ENCODE measurements at places on chromosomes 7 and 10.

GRCh38 chr7:70071766-70072165, 473.5 kb downstream of the AUTS2 start:
- no peak for DNase-seq

DNA sequence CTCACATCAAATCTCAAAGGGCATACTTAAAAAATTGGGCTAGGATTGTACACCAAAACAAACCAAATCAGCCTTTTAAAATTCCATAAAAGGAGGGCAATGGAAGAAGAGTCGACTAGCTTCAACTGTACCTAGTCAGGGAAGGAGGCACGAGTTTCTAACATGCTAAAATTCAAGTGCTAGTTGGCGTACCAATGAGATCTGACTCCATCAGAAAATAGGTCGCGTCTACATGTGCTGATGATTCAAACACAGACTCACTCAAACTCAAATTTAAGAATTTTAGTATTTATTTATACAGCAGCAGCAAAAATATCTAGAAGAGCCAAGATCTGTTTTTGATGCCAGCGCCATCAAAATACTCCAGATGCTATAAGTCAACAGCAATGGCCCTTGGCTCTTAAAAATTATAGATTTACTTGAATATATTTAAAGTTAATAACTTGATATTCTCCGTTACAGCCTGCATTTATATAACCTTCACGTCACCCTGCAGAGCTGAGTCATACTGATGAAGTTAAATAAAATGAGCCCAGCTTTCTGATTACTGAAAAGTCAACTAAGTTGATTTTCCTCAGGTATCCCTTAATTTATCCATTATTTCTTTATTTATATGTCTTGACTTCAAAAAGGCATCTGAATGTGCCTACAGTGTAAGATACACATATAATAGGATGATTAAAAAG, 302.1 kb upstream of the IMMP2L start:
- no peak for DNase-seq

GRCh38 chr7:99897322-99898022, 20.6 kb upstream of the OR2AE1 start:
- no peak for DNase-seq

- no peak for DNase-seq
These were observed 577.7 kb upstream of the AUTS2 start for GRCh38 chr7:69020536-69020935.

DNA sequence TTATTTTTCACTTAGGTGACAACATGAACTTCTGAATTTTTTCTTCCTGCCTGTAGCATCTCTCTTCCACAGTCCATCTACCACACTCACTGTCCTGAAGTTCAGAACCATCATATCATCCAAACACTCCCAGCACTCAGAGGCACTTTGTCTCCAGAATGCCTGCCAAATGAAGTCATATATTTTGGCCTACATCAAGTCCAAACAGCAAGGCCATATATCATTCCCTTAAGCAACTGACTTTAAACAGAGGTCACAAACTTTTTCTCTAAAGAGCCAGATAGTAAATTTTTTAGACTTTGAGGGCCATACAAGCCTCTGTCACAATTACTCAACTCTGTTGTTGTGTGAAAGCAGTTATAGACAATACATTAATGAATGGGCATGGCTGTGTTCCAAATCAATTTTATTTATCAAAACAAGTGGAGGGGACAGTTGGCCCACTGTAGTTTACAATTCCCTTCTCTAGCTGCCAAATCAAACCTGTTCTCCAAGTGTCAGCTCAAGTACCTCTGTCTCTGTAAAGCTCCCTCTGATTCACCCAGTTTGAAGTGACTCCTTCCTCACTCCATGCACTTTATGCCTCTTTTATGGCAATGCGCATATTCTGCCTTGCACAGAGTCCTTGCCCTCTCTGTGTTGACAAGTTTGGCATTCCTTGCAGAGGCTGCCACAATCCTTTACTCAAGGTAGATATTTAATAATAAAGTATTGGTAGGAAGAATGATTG, 305.7 kb downstream of the FZD1 start:
- no peak for DNase-seq

GRCh38 chr7:52030722-52031121, 714.1 kb upstream of the COBL start:
- DNase-seq, result no peak

DNA sequence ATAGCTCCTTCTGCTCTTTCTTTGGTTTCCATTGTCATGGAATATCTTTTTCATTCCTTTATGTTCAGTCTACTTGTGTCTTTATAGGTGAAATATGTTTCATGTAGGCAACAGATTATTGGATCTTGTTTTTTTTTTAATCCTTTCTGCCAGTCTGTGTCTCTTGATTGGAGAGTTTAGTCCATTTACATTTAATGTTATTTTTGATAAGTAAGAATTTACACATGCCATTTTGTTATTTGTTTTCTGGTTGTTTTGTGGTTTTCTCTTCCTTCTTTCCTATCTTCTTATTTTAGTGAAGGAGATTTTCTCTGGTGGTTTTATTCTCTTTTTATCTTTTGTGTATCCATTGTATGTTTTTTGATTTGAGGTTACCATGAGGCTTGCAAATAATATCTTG, 52.5 kb upstream of the TAS2R16 start:
- no peak for DNase-seq

GRCh38 chr7:32043688-32044087, 26.5 kb downstream of the PDE1C start:
- no peak for DNase-seq

DNA sequence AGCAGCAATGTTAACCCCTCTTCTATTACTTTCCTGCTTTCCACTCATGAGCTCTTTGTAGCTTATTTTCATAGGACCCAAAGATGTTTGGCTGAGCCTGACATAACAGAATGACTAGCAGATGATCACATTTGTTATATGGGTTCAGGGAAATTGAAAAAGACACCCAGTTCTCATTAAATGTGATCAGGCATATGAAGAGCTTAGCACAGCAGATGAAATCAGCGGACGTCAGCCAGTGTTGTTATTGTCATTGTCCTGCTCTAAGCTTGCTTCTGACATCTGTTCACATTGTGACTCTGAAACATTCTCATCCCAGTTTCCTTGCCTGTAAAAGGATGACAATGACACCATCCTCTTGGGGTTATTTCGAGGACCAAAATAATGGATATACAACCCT, 43.5 kb downstream of the FAM241B start:
- DNase-seq, result no peak

DNA sequence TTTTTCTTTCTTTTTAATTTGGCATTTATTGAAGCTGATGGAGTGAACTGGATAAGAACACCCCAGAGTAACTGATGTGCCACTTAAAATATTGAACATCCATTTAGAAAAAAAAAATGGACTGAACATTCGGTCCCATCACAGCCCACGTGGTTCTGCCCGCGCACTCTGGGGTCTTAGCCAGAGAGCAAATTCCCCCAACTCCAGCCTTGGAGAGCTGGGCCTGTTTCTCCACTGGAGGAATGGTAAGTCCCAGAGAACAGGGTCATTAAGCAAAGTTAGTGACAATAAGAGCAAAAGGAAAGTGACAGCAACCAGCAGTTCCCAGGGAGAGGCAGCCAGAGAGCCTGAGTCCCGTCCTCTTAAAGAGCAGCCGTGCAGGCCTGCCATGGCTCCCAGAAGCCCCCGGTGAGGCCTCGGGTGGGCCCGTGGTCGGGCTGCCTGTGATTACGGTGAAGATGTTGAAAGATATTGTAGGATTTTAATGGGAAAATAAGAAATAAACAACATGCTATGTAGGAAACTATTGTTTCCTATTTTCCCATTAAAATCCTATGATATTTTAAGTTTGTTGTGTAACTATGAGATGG, 487.9 kb upstream of the MKI67 start:
- no peak for DNase-seq

- DNase-seq, result no peak
These were observed 101.8 kb downstream of the MKI67 start for GRCh38 chr10:128024426-128024825.

DNA sequence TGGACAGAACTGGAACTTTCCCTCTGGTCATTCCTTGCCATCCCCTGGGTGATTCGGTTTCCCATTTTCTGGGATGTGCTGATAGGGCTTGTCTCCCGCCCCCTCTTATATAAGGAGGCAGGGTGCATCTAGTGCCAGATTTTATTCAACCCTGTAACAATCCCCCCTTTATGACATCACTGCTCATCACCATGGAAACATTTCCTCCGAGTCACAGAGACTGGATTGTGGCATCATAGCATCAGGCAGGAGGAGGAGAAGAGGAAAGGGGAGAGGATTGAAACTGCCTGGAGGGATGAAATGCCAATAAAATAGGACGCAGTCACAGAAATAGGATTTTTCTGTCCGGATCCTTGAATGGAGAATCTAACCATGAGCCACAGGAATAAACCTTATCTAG, 25.0 kb downstream of the SORCS3 start:
- DNase-seq, result no peak

GRCh38 chr7:105808703-105809590, 67.5 kb downstream of the ATXN7L1 start:
- no peak for DNase-seq

DNA sequence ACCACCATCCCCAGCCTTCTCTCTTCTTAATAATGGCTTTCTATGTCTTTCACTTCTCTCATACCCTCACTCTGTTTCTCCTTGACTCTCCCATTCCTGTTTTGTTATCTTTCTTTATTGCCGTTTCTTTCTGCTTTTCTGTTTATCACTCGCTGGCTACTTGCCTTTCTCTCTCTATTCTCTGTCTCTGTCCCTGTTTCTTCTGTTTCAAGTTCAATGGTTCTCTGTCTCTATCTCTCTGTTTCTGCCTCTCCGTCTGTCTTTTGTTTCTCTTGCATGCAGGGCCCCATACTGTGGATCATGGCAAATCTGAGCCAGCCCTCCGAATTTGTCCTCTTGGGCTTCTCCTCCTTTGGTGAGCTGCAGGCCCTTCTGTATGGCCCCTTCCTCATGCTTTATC, at the start of gene OR6V1:
OR6V1 (plus strand) TSS at position 301 of the 400 bp plus-strand sequence; CDS start at position 301, 0 bp downstream.
- no peak for DNase-seq

DNA sequence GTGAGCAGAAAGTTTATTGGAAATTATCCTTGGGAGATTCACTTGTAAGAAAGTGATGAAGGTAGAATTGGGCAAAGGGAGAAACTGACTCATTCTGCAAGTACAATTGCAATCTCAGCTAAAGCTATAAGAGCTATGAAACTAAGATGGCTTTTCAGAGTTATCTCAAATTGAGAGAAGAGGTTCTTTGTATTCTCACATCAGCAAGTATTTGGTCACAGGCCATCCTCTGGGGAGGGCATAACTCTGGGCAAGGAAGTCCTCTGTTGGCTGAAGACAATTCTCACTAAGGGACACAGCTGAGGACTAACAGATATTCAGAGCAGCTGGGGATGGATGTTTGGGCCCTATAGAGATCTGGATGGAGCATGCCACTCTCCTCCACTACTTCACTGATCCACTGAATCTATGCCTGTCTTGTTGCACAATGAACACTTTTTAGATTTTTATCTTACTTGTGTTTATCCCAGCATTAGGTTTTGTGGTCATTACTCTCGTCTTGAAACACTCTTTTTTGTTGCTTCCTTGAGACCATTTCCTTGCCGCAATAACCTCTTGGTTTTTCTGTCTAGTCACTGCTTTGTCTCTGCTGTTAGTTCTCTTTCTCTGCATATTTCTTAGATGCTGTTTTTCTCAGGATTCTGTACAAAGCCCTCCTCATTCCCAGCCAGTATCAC, 115.1 kb downstream of the GNAI1 start:
- DNase-seq, result no peak

- no peak for DNase-seq
These were observed 182.2 kb upstream of the AOAH start for GRCh38 chr7:36906448-36906847.
